ENCODE measurements at places on chromosomes 2 and 18.

DNA sequence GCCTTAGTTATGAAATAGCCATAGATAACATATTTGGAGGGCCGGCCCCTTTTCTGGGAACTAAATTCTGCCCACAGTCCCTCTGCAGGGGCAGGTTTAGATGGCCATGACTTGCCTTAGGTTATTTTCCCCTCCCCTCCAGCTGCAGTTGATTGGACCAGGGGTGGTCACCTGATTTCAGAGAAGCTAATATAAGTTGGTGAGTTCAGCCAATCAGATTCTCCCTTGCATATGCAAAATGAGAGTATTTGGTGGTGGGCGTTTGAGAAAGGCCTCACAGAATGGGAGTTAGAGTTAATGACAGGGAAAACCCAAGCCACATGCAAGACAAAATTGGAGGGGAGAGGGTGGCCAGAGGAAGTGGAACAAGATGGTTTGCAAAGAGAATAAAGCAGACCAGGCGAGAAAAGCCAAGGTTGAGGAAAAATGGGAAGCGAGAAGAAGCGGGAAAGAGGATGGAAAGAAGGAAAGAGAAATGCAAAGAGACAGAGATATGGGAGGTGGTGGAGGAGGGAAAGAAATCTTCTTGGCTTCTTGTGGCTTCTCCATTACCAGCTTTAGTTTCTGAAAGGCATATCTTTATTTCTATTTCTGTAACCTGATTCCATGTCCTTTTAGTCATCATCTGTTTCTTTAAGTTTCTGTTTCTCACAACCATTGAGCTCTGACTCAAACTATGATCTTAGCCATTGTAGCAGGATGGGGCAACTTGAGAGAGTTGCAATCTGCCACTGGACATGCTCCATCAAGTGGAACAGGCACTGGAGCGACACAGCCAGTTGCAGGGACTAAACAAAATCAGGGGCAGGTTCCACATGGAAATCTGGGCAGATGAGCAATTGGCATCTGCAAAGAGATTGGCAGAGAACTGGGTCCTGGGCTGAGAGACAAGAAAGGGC lies 108.1 kb upstream of the SIX3 start:
- DNase-seq: no peak

DNA sequence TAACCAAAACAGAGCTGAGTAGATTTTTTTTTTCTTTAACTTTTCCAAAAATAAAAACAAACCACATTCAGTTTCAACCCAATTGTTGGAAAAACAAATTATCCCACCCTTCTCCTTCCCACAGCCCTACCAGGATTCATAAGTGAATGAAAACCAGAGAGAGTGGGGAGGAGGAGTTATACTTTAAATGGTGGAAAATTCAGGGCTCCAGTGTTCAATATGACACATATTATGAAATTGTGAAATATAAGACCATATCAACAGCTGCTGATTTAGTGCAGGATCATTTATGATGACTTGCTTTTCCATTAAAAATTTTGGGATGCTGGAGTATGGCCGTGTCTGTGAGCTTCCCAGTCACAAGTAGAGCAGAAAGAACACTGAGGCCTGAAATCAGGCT lies 26.7 kb downstream of the COLEC12 start:
- no peak for DNase-seq

GRCh38 chr18:72107647-72108383 lies 436.3 kb downstream of the CBLN2 start:
- DNase-seq: no peak

GRCh38 chr18:10526561-10526949 lies 728 bp downstream of the NAPG start:
- DNase-seq: no peak

GRCh38 chr2:207251573-207252192 lies 85.9 kb upstream of the KLF7 start:
- DNase-seq: no peak

DNA sequence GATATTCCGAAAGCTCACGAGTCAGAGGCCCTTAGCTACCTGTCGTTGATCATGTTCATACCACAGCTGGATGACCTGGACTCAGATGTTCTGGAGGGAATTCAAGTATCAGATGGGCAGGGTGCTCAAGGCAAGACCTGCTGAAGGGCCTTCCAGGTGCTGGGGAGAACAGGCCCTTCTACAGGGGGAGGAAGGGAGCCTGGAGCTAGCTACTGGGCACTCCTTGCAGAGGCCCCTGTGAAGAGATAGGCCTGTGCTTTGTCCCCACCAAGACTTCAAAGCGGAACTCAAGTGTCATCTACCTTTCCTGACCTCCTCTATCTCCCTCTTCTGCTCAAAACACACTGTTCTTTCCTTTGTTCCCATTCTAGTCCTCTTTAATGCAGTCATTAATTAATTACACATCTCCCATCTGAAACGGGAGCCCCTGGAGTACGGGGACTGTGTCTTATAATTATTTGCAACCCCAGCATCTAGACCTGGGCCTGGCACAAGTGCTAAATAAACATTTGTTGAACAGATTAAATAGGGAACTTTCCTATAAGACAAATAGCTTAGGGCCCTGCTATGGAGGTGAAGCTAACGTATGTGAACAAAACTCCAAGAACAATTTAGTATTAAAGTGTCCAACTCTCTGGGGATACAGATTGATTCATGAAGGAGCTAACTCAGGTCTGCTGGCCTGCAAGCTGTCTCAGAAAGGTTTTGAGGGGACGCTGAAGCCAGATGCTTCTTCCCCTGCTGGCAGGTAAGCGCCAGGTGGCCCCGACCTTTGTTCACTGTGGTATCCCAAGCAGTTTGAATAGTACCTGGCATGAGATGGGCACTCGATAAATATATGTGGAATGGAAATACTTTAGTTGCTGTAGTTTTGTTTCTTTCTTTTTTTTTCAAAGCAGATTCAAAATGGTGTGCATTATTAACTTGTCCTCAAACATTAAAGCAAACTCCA lies 22.0 kb downstream of the RHOB start:
- DNase-seq: no peak

GRCh38 chr2:174286172-174286571 lies 37.8 kb upstream of the OLA1 start:
- no peak for DNase-seq

GRCh38 chr18:61274416-61274960 lies 58.7 kb upstream of the CDH20 start:
- no peak for DNase-seq

DNA sequence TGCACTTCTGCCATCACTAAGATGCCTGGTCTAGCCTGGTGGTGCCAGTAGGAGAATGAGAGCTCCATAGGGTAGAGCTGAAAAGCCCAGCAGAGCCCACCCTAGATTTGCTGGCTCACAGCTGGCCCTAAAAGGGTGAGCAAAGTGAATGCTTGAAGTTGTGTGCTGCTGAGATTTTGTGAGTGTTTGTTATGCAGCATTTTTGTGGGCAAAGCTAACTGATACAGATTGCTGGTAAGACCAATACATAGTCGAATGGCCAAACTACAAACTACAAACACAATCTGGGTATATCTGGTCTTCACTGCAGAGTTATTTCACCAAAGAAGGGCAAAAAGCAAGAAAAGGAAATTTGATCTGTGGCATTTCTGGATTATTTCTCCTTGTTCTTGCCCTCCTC lies 7.1 kb upstream of the AGAP1 start:
- DNase-seq: no peak

- peak; percentile 37 for DNase-seq
These were observed 964 bp downstream of the ZBTB7C start for GRCh38 chr18:48408111-48408726.

DNA sequence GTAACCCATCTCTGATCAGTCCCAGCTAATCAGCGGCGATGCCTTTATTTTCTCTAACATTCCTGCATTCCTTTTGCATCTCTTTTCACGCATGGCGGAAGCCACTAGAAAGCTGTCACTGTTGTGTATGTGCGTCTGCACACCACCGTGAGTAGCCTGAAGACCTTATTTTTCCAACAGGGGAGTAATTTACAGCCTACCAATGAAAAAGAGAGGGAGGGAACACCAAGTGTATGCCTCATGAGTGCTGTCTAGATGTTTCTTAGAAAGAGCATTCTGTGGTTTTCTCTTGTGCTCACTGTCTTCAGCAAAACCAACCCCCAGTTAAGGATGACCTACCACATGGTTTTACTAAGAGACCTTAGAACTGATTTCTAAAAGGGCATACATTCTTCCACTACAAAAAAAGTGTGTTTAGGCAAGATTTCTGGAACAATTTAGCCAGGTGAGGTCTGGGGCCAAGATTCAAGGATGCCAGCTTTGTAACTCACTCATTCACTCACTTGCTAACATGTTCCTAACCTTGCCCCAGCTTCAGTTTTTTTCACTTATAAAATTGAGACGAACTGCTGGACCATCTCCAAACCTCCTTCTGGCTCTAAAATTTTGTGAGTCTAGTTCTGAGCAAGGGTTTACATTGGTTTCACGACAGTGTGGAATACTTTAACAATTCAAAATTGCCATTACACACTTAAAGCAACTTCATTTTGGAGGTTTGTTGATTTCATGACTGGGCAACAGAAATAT lies 51.4 kb downstream of the BCL2 start:
- no peak for DNase-seq

DNA sequence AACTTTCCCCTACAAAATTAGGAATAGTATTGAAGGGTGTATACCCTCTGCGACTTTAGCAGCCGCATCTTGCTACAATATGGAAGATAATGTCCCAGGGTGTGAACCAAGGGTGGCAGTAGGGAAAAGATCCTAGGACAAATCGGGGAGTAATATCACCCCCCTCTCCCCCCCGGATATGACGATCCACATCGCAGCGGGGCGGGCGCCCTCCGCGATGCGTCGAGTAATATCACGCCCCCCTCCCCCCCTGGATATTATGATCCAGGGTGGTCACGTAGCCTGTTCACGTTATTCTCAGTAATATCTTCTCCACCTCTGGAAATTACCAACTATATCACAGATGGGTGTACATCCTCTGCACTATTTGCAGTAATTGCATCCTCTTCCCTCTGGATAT lies 82.9 kb downstream of the DAPL1 start:
- no peak for DNase-seq

GRCh38 chr18:44423814-44424644 lies 256.7 kb upstream of the SETBP1 start:
- no peak for DNase-seq

DNA sequence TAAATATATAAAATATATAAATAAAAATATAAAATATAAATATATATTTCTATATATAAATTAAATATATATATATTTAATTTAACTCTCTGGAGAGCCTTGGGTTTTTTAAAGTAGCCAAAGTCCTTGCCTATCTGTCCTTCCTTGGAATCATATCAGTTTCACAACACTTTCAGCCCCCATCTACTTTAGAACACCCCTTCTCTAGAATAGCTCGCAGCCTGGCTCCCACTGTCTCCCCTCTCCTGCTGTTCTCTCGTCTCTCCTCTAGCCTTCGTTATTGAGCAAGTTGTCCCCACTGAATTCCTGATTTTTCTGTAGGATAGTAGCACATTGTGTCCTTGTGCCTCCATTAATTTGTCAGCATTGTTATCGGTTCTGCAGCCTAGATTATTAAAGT lies 677.0 kb downstream of the RNF144A start:
- DNase-seq: no peak

DNA sequence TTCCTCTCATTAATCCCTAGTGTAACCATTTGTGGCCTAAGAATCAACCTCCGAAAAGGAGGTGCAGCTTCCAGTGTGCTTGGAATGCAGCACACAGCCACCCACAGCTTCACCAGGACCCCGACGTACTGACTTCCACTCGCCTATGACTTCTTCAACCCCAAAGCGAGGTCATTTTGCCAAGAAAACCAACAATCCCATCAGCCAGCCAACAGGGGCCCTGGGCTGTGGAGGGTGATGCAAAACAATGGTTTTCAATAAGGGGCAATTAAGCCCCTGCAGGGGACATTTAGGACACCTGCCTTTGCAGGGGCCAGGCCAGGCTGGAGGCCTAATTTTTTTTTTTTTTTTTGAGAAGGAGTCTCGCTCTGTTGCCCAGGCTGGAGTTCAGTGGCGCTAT lies 158.1 kb upstream of the SKOR2 start:
- no peak for DNase-seq

DNA sequence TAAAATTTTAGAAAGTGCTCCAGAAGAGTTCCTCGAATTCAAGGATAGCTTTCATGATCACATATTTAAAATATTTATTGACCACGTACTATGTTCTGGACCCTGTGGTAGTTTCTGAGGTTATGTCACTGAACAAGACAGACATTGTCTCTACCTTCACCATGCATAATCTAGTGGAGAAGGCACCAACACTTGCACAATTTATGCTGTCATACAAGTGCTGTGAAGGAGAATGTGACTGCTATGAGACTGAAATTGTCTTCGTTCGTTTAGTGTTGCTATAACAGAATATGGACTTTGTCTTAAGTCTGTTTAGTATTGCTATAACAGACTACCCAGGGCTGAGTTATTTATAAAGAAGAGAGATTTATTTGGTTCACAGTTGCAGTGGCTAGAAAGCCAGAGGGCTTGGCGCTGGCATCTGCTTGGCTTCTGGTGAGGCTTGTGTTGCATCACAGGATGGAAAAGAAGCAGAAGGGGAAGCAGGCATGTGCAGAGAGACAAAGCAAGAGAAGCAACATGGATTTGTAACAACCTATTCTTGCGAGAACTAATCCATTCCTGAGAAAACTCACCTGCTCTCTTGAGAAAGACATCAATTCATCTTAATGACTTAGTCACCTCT lies 50.0 kb upstream of the RFX8 start:
- no peak for DNase-seq

DNA sequence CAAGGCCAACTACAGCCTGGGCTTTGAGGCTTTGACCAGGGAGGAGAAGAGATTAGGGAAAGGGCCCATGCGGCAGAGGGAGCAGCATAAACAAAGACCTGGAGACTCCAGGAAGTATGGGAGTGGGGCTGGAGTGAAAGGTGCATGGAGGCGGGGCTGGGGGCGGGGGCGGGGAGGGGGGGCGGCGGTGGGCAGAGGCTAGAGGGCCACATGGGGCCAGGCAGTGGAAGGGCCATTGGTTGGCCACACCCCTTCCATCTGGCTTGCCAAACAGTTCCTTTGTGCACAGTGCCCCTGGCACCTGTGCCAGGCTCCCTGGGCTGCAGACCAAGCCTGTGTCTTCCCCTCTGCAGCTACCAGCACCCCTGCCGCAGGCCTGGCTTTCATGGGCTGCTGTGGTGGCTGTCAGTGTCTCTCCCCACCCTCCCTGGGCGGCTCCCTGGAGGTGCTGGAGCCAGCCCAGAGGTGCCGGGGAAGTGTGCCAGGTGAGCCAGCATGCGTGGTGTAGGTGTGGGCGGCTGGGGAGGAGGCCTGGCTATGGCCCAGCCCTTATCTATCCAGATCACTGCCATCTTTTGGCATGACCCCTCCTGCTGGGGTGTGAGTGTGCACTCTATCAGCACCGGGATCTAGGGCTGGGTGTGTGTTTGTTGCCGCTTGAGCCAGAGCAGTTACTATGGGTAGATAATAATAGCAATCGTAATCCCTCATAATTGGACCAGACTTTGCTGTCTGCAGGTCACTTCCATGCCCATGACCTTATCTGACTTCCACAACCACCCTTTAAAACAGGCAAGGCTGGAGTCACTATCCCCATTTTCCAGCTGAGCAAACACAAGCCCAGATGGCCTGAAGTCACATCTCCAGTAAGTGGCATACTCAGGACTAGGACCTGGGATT lies 30.5 kb downstream of the DNMT3A start:
- DNase-seq: no peak

GRCh38 chr2:60298006-60298696 lies 255.3 kb downstream of the BCL11A start:
- no peak for DNase-seq

All from activated T-cell treated with anti-CD3 and anti-CD28 coated beads, Interleukin-2, amount 50 U/mL, for 24 hours (primary cell).